ENCODE measurements at places on chromosomes 3 and 15.

DNA sequence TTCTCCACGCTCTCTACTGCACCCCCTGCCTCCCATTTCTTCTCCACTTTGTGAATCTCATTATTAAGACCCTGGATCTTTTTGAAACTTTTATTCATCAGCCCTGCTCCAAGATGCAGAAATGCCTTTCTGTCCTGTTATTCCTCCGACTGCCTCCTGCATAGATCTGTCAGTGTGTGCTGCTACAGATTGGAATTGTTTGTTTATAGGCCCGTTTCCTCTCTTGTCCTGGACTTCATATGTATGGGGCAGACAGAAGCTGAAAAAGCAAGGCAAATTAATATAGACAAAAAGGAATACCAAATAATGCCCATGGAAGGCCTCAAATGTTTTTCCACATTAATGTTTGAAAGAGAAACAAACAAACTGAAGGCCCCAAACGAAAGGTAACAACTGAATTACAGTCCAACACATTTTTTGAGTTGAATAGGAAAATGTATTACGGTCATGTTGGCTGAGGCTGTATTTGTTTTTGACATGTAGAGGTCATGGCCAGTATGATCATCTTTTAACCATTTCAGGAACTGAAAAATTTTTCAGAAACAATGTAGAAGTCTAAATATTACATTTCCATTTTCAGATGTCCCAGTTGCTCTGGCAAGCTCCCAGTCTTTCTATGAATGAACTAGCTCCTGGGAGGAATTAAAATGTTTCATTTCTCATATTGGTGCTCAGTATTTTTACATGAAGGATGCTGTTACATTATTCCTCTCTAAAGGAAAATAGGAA, 8.8 kb downstream of the CHST2 start:
- DNase-seq = no peak

DNA sequence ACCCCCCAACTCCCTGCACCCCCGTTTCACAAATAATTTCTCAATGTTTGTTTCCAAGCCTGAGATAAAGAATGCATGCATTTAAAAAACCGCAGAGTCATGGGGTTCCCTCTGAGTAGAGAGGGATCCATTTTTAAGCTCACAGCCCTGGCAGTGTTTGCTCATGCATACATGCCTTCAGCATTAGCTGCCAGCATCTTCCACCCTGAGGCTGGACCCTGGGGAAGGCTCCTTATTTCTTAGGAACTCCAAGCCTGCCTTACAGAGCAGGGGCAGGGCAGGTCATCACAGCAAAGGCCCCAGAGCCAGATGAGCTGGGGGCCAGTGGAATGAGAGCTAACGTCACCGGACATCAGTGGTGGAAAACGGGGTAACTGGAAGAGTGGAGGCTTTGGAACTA, 31.3 kb downstream of the TLE3 start:
- DNase-seq = no peak

DNA sequence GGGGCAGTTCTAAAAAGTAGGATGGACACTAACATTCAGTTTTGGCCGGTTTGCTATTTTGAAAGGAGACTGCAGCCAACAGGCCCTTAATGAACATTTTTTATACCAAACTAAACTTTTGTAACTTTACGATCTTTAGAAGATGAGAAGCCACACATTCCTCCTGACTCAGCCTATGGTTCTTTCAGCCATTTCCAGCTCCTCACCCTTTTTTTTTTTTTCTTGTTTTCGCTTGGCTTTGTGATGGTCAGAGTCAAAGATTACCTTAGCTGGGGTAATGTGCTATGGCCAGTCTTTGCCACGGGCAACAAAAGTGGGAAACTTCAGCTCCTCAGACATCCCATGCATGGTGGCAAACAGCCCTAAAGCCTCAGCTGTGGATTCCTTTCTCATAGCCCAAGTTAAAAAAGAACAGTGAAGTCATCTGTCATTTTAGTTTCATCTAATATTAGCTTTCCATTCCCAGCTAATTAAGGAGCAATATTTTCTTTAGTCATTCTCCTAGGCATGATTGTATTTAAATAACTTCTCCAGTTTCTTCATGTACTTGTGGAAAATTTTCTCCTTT, 368.7 kb downstream of the MFSD1 start:
- no peak for DNase-seq

- DNase-seq = no peak
These were observed 994 bp downstream of the MESP1 start for GRCh38 chr15:89749951-89750559.

GRCh38 chr3:12574131-12574530, 17.2 kb downstream of the MKRN2 start:
- no peak for DNase-seq

DNA sequence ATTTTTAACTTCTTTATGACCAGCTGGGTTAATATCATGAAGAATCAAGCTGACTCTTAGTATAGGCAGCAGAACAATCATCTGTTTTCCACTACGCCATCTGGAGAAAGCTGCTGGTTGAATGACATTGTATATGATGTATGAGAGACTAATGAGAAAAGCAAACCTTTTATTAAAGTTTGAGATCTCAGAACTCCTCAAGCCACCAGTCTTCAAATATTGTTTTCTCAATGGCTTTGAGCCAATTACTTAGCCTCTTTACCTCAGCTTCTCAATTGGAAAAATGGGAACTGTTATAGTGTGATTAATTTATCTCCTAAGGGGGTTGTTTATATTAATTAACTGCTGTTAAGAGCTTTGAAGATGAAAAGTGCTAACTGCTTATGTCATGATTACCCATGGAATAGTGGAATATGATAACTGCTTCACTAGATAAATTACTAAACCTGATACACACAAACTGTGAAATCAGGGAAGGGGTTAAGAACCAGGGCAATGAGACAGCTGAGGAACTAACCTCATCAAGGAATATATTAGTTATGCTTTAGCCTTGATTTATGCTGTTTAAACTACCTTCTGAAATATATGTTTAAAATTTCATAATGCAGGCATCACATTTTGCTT, 330.1 kb downstream of the SOX2 start:
- DNase-seq = no peak

DNA sequence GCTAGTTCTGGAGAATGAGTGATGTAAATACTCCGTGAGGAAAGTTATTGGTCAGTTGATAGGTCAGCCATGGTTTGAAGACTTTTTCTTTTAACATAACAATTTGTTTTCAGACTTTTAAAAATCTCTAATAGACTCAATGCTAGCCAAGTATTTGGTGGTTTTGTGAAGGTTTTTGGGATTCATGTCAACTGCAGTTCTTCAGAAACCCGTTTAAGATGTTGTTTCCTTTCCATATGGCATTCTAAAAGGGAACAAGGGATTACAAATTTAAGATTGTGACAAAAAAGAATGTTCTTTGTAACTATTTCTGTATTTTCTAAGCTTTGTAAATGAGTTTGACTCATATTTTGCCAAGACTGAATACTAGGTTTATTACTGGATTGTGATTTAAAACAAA, 281.7 kb upstream of the COL8A1 start:
- no peak for DNase-seq

DNA sequence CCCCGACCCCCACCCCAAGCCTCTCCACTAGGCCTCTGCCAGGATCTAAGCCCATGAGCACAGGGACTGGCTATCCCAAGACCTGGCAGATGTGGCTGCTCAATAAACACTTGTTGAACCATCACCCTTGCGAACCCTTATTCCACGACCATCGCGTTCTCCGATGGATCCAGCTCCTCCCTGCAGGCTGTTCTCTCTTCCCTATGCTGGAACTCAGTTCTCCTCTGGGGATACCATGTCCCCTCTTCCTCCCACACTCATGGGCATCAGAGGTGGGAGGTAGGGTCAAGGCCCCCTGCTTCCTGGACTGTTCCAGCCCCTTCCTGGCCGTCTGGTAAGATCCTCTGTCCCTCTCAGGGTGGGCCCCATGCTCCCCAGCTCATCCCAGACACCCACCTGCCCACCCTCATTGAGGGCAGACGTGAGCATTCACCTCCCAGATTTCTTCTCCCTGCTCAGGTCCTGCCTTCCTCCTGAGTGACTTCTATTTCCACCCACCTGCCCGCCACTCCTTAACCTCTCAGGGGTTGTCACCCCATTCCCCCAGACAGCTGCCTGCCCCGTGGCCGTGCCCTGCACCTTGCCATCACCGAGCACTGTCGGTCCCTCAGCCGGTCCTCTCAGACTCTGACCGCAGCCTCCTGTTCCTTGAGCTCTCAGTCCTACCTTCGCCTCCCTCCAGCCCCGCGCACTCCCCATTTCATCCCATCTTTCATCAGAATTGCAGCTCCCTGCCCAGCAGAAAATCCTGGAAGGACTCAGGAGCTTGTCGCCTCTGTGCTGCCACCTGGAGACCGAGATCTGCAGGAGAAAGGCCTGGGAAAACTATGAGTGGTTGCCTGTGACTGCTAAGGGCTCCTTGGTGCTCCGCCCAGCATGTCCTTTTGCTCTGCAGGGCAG, 42.0 kb downstream of the PML start:
- no peak for DNase-seq

- no peak for DNase-seq
These were observed 133.6 kb downstream of the P2RY1 start for GRCh38 chr3:152968388-152969024.

DNA sequence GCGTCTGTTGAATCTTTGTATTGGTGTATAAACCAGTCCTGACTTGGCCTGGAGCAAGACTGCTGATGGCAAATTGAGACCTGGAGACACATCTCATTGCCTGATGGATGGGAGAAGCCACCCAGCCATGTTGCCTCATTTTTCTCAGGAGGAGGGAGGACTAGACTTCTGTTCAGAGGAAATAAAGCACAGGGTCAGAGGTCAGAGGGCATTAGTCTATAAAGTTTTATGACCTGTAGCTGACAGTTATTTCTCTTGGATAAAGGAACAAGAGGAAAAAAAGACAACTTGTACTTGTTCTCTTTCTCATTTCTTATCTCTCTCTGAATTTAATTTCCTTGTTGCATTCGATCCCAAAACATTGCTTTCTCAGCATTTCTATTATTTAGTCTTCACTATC, 775.9 kb downstream of the SQOR start:
- DNase-seq = no peak

DNA sequence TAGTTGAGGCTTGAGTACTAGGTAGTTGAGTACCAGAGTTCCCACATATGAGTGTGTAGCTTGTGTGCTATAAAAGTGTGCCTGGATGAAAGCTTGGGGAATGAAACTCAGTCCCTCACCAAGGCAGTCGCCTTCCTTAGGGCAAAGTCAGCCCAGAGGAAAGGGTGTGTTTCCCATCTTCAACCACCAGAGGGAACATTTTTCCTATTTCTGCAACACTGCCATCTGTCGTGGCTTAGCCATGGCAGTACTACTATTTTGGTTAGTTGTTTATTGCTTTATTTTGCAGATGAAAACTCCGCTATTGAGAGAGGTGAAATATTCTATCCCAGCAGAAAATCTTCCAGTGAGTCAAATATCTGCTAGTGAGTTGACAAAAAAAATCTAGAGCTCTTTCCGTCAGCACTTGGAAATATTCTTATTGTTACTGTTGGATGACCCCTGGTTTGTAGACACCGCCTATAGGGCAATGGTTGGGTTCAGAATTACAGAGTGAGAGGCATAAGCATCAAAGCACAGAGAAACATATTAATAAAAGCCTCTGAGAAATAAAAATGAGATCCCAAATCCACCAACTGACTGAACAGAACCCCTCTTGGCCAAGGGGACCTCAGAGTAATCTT, 239.9 kb downstream of the CPNE4 start:
- DNase-seq = no peak

DNA sequence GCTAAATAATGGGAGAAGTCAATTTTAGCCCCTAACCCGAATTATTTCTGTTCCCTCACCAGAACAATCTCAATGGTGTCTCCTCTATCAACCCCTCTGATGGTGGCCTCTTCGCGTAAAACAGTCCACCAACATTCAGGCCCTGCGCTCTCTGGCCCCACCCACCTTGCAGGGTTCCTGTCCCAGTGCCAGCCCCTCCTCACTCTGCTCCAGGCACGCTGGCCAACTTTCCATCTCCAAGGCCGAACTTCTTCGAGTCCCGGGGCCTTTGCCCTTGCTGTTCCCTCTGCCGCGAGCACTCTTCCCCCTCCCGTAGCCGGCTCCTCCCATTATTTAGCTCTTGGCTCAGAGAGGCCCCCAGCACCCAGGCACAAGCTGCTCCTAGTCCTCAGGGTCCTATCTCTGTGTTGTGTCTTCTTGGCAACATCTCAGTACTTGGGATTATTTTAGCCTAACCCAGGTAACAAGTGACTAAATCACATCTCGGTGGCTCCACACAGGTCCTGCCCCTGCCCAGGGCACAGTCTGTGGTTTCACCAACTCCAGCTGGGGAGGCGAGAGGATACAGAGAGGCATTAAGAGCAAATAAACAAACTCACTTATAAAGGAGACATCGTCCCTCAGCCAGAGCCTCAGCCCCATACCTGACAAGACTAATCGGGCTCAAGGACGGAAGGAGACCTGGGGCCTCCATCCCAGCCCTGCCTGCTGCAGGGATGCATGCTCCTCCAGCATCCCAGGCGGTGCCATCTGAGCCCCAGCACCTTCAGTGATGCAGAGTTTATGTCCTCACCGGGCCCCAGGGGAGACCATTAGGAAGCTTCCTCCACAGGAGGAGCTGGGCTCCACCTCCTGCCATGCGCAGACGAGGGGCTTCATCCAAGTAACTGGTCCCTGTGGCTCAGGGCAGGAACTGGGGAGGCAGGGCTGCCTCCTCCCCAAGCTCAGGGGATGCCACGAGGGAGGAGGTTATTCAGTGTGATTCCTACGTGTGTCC, 19.7 kb upstream of the IQSEC1 start:
- no peak for DNase-seq

DNA sequence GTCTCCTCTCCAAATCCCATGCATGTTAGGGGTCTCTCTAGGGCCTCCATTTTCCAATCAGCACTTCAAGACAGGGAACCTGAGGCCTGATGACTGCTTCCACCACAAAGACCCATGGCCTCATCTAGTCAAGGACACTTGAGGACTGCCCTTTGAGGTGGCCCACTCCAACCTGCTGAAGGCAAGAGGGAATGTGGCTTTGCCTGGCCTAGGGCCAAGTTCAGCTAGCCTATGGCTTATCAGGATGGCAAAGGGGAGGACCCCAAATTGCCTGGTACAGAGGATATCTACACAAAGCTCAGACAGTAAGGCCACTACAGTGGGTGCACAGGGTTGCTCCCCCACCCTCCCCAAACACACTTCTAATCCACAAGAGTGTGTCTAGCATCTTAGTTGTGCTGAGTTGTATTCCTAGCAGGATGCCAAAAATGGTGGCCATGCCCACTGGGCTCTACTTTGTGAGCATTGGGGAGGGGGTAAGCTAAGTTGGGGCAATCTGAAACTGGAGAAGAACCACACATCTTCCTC, 10.0 kb upstream of the GRAMD2A start:
- DNase-seq = no peak

GRCh38 chr3:23761440-23761896, 44.3 kb upstream of the UBE2E1 start:
- no peak for DNase-seq

- DNase-seq = no peak
These were observed 40.3 kb downstream of the CHST14 start for GRCh38 chr15:40511093-40511471.

- DNase-seq = no peak
These were observed 440.2 kb downstream of the CNTN6 start for GRCh38 chr3:1532935-1533606.
